Mesendoderm (in vitro differentiated cells): ENCODE measurements at places on chromosomes 11 and 22.

DNA sequence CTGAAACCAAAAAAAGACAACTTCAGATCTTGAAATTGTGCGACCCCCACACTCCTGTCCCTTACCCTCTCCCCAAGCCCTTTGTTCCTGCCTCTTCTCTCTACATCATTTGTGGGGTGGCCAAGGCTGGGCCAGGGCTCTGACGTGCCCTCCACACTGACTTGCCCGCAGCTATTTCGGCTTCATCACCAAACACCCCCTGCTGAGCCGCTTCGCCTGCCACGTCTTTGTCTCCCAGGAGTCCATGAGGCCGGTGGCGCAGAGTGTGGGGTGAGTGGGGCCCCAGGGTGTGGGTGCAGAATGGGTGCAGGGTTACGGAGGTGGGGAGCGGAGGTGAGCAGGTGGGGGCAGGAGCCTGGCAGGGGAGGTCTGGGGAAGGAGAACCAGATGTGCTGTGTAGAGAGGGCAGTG lies 9.5 kb downstream of the MAPK8IP2 start:
- no peak for DNase-seq

DNA sequence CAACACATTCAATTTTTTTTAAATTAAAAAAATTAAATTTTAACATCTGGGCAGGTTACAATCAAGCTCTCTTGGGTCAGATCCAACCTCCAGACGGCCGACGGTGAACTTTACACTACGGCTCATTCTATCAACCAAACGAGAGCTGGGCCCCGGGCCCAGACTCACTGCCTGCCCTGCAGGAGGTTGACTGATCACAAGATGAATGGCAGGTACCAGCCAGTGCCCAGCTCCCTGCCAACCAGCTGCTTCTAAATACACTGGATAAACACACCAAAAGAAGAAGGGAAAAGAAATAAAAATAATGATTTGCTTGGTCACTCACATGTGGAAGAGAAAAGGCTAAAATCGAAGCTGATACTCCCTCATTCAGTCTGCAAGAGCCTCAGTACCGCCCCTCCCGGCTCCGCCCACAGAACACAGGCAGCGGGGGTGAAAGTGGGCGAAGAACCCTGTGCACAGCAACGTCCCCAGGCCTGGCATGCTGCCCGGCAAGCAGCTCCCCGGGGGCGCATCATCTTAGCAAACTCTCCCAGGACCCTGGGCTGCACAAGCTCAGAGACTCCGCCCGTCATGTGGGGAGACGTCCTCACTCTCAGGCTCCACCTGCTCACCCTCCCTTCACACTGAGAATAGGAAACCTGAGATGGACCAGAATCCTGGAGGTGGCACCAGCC lies 303.4 kb downstream of the SHANK2 start:
- no peak for DNase-seq

DNA sequence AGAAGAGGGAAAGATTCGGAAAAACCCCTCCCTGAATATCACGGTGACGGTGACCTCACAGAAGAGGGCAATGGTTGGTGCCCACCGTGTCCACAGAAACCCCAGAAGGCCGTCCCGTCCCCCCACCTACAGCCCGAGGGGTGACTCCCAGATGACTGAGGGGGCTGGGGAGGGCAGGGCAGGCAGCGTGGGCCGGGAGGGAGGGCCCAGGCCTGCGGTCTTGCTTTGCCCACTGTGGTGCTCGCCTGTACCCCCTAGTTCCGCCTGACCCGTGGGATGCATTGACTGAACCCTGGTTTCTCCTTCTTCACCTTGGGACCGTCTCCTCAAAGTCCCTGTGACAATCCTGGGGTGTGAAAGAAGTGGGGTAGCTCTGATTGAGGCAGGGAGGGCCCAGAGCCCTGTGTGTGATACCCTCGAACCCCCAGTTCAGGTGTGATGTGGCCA lies 526.7 kb downstream of the BRD1 start:
- DNase-seq = no peak

DNA sequence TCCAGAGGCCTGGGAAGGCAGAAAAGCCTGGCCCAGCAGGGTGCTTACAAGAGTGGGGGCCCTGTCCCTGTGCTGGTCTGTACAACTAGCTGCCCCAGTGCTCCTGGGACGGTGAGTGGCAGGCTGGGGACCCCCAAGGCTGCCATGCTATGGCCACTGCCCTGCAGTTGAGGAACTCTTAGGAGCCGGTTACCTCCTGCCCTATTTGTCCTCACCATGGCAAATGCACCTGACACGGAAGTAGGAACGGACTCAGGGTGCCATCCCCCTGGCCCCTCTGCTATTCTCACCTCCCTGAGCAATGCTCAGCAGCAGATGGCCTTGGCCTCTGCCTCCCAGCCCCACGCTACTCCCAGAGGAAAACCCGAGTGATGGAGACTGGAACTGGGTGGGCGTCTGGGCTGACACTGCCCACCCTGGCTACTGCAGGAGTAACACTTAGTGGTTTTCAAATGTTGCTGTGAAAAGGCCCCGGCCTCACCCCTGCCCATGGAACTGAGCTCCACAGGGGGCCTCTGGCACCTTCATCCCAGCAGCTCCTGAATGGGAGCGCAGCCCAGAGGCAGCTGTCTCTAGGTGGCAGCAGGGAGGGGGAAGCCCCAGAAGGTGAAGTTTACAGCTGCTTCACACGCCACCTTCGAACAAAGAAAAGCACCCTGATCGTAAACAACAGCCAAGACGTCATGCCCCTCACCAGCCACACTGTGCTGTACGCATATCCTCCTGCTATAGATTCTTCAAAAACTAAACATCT lies 105.3 kb downstream of the CTTN start:
- peak; percentile 52 for DNase-seq

- DNase-seq = no peak
Measured at GRCh38 chr11:46293641-46294103, 16.2 kb downstream of the CREB3L1 start.

DNA sequence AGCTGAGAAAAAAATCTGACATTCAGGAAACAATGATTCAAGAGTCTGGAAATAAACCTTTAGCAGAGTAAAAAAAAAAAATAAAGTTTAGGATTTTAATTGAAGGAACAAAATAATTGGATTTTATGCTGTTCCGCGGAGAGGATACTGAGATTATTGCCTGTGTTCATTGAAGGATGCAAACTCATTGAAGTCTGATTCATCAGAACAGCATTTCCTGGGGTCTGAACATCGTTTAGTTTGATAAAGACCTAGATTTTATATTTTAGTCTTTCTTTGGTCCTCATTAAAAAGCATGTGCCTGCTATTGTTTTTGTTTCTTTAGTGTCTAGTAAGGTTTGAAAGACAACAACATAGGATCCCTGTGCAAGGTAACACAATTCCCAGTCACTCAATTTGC lies 4.5 kb downstream of the TLCD5 start:
- DNase-seq = no peak

- no peak for DNase-seq
Measured at GRCh38 chr11:9379041-9379440, 5.4 kb upstream of the IPO7 start.

- no peak for DNase-seq
Measured at GRCh38 chr11:64290352-64291261, 495 bp upstream of the KCNK4 start.

DNA sequence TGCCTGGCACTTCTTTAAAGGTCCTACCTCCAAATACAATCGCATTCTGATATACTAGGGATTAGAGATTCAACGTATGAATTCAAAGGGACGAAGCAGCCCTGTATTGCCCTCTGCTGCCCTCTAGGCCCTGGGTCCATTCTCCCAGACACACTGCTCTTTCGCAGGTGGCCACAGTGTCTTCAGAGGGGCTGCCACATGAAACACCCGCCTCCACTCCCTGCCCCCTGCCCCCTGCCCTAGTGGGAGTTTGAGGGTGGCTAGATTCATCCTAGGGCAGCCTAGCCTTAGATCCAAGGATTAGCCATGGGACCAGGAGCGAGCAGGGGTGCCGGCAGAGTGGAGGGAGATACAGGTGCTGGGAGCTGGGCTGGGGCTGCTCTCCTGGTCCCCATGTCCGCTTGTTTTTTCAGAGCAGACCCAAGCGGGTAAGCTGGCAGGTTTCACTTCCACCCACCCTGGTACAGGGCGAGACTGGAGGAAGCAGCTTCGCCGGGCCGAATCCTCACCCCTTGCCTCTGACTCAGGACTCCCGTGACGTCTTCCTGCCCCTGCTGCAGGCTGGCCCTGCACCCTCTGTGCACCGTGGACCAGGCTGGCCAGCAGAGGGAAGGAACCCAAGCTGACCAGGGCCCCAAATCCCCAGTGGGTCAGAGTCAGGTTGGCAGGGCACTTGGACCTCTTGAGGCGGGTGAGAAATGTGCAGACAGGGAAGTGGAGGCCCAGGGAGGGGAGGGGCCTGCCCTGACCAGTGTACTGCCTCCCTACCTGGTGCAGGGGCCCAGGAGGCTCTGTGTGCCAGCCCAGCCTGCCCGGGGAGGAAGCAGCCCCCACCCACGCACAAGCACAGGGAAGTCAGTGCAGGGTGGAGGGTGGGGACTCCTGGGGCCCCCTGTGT lies 28.4 kb upstream of the HMOX1 start:
- DNase-seq = peak; percentile 68

GRCh38 chr11:46050003-46050461 lies 71.2 kb downstream of the PHF21A start:
- peak; percentile 94 for DNase-seq

DNA sequence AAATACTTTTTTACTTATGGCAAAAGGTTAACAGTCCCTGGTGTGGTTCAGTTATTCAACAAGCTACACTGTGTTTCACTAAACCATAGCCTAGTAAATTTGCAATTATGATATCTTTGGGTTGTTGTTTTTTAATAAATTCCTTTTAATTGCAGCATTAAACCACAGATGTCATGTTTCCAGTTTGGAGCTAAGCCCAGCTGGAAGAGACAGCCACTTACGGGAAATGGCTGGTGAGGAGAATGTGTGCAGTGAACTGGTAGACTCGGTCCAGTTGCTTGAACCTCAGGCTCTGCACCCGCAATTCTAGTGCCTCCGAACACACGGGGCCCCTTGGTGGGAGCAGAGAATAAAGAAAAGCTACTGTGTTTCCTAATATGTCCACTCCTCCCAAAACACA lies 70.8 kb downstream of the WNT11 start:
- DNase-seq = no peak

DNA sequence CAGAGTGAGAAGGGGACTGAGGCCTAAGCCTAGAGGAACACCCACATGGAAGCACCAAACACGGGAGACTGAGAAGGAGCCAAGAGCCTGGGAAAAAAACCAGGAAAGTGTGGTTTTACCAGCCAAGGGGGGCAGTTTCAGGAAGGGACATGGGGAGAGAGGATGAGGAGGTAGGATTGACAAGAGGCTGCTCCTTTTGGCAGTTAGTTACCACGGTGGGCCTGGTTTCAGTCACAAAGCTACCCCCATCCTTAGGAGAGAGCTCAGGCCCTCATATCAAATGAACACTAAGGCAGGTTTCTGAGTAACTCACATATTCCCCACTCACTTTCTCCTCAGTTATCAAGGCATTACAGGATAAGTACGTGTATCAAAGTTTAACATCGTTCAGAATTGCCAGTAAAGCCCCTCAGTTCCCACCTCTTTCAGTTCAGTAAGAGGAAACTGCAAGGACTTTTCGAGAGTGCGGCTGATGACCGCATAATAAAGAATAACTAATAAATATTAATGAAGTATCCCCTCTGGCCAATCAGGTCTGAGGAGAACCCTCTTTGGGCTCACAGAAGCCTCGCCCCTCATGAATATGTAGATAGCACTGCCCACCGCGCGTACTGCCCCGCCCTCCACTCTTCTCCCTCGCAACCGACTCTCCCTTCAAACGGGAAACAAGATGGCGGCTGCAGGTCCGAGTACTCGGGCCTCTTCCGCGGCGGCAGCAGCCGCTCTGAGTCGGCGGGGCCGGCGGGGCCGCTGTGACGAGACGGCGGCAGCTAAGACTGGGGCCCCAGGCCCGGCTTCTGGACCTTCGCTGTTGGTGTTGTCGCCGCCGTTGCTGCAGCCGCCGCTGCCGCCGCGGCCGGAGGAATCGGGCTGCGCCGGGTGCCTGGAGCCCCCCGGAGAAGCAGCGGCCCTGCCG lies at the start of gene RNF169:
Gene RNF169 (plus strand): TSS at position 639 of the 916 bp plus-strand sequence. CDS start 32 bp downstream, at position 671.
- DNase-seq = peak; percentile 98

GRCh38 chr11:31676280-31676982 lies 134.7 kb downstream of the PAX6 start:
- no peak for DNase-seq

GRCh38 chr11:128194216-128194615 lies 393.1 kb downstream of the ETS1 start:
- no peak for DNase-seq

DNA sequence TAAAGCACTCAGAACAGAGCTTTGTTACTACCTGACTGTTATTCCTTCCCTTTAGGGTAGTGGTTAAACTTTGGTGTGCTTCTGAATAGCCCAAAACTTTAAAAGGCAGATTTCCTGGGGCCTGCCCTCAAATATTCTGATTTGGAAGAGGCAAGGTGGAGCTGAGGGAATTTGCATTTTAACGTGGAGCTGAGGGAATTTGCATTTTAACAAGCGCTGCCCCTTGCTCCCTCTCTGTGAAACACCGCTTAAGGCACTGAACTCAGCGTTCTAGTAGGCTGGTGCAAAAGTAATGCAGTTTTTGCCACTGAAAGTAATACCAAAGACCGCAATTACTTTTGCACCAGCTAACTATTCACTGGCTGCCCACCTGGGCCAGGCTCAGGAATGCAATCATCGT lies 35.0 kb downstream of the TPST2 start:
- DNase-seq = peak; percentile 53

- DNase-seq = no peak
Measured at GRCh38 chr11:9512370-9513019, 51.7 kb downstream of the ZNF143 start.

DNA sequence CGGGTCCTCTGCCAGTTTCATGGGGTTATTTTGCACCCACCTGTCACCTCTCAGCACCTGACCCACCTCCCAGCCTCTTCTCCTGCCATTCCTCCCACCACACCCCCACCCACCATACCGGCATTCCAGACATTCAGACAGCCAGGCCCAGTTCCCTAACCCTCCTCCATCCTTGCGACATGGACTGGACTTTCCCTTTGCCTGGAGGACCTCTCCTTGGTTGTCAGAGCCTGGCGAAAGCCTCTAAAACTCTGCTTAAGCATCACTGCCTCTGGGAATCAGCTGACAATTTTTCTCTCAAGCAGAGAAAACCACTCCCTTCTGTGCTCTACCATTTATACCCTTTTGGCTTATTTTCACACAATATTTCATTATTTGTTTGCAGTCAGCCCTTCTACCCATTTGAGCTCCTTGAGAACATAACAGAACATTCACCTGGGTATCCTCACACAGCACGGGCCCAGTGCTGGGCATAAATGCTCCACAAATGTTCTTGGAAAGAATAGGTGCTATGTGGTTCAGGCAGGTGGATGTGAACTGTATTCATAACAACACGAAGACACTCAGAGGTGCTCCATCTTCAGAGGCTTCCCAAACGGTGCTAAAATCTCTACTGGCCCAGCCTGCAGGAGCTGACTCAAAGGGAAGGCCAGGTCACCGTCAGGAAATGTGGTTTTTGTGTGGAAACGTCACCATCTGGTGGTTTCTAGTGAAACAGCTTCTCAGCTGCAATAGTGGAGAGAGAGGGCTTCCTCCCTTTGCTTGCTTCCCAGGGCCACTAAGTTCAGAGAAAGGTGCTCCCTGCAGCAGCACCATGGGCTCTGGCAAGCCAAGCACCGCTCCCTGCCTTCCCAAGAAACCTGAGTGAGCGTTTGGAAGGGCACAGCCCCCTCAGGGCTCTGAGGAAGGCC lies 10.4 kb downstream of the SPATA19 start:
- peak; percentile 91 for DNase-seq
